ENCODE measurements at places on chromosomes 12 and 14. TPM values are rescaled to one million over a fixed set of nuclear protein-coding genes. Genes with fewer than 3 reads are reported as not detected.

The POTEM gene
- total RNA-seq = not detected

The TSPAN19 gene
- total RNA-seq = 0.15 TPM

GRCh38 chr14:71414631-71415403 lies 507.6 kb downstream of the PCNX1 start:
- no peak for DNase-seq

DNA sequence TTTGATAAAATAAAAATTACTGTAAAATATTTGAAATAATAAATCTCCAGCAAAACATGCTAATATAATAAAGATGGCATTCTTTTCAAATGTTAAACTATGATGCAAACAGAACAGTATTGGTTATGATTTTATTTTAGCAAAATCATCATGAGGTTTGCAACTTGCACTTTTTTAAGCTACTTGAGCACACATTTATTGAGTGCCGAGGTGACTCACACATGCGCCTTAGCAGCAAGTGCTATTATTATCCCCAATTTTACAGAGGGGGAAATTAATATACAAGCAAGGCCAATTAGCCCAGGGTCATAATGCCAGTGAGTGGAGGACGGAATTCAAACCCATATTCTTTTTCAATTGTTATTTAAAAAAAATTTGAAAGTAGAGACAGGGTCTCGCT lies 7.3 kb downstream of the DYRK4 start:
- no peak for DNase-seq

The MGAT4C gene
- not detected for total RNA-seq

DNA sequence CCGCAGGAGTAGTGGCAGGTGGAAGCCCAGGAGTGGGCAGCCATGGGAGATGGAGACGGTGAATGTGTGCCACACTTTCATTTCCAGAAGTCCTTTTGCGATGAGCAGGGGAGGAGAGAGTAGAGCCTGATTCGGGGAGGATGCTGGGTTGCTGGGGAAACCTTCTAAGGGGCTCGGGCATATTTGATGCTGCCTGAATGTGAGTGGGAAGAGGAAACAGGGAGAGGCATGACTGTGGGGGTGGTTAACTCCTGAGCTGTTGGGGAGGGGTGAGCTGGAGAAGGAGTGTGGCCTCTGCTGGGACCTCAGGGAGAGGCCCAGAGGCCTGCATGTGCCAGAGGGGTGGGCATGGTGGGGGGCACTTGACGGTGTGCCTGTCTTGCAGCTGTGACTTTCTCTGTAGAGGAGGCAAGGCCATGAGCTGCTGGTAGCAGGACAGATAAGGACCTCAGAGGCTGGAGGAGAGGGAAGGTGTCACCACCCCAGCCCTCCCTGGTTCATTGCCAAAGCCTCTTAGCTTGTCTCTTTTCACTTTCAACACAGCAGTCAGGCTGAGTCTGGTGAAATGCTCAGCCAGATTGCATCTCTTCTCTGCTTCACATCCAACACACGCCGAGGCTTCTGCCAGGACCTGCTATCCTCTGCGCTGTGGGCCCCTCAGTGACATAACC lies 11.4 kb downstream of the GLT1D1 start:
- no peak for DNase-seq

DNA sequence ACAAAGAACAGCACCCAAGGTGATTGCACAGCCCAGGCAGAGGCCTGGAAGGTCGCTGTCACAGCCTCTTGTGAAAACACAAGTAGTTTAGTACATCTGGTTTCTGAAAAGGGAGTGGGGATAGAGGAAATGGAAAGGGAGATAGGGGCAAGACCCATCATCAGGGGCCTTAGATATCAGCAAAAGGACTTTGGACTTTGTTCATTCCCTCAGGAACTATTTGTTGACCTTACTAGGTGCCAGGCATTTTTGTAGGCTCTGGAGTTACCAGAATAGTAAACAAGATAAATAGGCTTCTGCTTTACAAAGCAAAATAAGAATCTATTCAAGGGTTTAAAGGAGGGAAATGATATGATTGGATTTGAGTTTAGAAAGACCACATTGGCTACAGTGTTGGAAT lies 199.4 kb upstream of the CDKN3 start:
- DNase-seq = no peak

- no peak for DNase-seq
Measured at GRCh38 chr12:58202933-58203718, 261.8 kb downstream of the ATP23 start.

GRCh38 chr14:76926521-76927251 lies 100.5 kb downstream of the LRRC74A start:
- no peak for DNase-seq

DNA sequence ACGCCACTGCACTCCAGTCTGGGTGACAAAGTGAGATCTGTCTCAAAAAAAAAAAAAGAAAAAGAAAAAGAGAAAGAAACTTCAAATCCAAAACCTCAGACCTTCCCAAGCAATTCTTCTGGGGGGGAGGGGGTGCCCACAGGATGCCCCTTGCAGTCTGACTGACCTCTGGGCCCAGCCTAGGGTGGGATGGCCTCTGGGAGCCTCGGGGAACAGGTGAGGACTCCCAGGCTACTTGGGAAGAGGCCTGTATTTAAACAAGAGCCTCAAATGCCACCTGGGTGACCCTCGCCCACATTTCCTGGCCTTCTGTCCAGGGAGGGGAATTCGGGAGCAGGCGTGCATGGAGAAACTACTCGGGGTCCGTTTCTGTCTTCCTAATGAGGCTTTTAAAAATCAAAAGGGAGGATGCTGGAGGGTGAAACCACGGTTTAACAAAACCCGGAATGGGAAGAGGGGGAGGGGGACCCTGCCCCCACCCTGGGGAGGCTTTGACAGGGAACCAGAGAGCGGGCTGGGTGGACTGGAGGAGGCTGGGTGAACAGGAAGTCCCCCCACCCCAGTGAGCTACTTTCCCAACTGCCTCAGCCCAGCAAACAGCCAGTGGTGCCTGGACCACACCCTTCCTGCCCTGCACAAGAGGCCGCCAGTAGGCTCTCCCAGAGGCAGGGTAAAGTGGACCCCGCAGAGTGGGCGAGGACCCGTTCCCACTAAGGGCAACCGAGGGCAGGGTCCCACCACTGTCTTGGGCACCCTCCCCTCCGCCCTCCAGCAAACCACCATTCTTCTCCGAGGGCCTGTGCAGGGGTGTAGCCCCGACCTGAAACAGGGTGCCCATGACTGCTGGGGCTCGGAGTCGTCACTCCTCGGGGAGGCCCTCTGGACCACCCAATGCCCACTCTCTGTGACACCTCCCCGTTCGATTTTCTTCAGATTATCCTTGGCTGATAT lies 1.5 kb upstream of the FBRSL1 start:
- DNase-seq = no peak

DNA sequence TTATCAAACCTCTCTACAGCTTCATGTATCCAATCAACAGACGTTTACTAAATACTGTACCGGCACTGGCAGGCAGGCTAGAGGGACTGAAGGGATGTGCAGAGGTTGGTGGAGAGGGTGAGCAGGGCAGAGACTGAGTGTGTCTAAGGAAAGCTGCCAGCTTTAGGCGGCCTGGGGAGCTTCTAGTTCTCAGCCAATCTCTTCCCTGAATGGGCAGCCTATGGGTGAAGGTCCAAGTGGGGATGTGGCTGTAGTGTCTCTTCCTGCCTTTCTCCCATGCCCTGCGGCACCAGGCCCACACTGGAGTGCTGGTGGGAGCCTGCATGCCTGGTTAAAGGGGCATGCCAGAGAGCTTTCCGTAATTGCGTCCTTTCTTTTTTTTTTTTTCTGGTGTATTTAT lies 239.8 kb downstream of the CACNA1C start:
- no peak for DNase-seq

- peak; percentile 73 for DNase-seq
Measured at GRCh38 chr14:101962503-101962874, 1.9 kb upstream of the DYNC1H1 start.

GRCh38 chr12:27502021-27502435 lies 22.0 kb upstream of the PPFIBP1 start:
- no peak for DNase-seq

Data from renal cortical epithelial cell (primary cell).